ENCODE measurements at places on chromosomes 2 and 18.
A peak's percentile ranks its signal among the peaks of the same experiment; 100 is the strongest.

- DNase-seq = no peak
Observed at GRCh38 chr18:10286580-10287150, 167.8 kb upstream of the APCDD1 start.

GRCh38 chr2:178579006-178579405, 98.7 kb downstream of the PLEKHA3 start:
- no peak for DNase-seq

DNA sequence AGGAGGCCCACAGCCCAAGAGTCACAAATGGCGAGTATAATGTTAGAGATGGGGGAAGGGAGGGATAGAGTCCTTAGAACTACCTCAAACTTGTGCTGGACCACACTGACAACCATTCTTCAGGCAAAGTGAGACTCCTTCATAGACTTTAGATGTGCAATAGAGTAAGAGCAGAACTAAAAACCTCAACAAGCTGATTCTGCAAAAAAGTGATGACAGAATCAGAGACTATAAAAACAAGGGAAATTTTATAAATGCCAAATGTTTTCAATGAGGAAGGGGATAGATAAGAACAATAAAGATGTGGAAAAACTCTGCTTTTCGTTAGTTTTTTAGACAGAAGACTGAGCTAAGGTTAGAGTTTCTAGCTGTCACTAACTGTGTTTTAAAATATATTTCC, 17.7 kb downstream of the SMC6 start:
- DNase-seq = no peak

- DNase-seq = no peak
Observed at GRCh38 chr2:149167001-149167780, 128.7 kb downstream of the LYPD6B start.

DNA sequence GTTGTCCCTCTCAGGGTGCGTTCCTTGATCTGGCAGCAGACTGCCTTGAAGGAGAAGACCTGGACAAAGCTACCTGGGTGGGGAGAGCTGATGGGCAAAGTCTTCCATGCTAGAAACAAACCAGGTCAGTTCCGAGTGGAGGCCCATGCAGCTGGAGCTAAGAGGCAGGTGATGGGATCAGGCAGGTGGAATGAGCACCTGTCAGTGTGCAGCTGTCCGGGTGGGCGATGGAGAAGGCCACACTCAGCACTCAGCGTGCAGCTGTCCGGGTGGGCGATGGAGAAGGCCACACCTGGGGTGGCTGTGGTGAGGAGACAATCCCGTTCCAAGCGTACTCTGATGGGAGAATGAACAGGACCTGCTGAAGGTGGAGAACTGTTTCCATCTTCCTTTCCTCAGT, 237.3 kb upstream of the MYT1L start:
- DNase-seq = no peak

DNA sequence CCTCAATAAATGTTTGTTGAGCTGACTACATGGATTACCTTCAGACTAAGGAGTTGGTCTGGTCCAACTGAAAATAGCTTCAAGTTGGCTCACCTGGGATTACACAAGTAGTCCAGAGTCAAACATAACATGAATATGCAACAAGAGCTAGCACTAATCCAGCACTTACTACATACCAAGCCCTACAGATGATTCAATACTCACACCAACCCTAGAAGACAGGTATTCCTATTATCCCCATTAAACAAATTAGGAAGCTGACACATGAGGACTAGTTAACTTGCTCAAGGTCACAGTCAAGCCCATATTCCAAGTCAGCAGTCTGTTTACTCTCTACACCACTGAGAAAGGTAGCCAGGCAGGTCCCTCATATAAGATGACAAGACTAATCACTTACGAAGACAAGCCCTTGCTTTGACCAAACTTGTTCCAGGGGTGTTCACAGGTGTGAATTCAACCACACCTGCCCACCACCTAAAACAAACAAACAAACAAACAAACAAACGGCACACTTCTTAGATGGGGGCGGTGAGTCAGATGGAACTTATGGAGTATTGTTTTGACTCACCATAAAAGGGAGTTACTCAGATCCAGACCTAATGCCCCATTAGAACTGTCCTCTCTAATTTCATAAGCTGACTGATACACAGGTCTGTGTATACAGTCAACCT, 29.1 kb downstream of the TMEM131 start:
- DNase-seq = peak; percentile 25

DNA sequence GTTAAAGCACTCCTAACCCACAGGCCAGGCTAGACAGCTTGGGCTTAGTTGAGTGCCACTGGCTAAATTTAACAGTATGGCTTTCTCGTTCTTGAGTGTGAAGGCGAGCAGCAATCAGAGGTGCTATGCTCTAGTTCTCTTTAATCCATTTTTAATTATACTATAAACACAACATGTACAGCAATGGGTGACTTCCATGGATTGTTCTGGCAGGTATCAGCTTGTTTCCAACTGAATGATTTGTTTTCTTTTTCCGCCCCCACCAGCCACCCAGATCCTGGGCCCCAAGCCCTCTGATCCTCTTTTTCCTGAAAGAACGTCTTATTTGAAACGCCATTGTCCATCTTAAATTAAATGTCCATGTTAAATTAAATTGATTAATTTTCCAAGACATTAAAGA, 244.8 kb downstream of the IKZF2 start:
- DNase-seq = no peak

DNA sequence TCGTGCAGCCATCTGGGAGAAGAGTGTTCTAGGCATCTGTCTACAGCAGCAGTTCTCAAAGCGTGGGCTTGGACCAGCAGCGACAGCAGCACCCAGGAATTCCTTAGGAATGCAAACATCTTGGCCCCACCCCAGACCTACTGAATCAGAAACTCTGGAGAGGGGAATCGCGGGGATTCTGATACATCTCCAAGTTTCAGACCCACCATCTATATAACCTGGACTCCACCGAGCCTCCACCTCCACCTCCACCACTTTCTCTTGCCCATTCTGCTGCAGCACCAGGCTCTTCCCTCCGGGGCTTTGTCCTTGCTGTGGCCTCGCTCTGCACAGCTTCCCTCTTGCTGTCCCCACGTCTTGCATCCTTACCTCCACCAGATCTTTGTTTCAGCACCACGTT, 256.4 kb downstream of the BCL2 start:
- DNase-seq = no peak

DNA sequence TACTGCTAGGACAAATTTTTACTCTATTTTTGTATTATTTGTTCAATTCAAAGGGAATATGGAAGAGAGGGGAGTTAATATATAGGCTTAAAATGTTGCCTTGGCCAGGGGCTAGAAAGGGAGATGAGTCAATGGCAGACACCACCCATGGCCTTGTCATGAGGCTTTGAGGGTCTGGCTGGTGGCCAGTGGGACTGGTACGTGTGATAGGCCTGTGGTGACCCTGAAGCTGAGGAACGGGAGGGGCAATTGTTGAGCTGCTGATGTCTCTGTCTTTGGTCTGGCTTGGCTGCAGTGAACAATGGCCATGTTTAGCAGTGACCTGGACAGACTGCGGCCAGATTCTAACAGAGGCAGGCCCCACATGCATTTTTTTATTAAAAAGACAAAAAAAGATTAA, 18.5 kb downstream of the GKN1 start:
- no peak for DNase-seq

- DNase-seq = no peak
Observed at GRCh38 chr2:9029721-9030120, 26.2 kb upstream of the MBOAT2 start.

DNA sequence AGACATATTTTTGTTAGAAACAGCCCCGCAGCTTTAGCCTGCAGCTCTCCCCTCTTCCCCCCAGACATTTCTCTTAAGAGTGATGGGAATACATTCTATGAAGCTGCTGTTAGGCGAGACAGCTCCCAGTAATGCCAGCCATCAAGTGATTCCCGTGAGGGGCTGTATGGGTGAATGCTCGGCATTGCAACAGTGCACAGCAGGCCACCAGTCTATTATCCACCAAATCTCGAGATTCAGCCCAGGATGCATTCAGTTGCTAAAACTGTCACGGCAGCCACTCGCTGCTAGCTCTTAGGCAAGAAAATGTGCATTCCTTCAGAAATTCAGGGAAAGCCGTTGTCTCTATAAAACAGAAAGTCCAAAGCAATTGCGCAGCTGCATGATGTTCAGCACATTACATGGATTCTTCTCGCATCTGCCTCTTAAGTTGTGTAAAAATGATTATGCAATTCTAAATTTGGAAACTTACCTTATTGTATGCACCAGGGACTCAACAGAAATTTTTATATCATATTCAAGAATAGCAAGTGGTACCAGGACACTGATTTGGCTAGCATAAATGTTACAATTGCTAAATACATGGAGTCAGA, 211.3 kb upstream of the ARL4C start:
- DNase-seq = no peak

DNA sequence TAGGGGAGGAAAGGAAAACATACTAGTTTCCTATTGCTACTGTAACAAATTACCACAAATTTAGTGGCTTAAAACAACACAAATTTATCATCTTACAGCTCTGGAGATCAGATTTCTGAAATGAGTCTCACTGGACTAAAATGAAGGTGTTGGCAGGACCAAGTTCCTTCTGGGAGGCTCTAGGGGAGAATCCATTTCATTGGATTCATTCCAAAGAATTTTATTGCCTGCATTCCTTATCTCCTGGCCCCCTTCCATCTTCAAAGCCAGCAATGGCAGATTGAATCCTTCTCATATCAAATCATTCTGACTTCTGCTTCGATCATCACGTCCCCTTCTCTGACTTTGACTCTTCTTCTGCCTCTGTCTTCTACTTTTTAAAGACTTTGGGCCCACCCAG, 250.9 kb downstream of the IRS1 start:
- DNase-seq = no peak

GRCh38 chr18:8300751-8301410, 308.4 kb upstream of the RAB12 start:
- DNase-seq = peak; percentile 28

- no peak for DNase-seq
Observed at GRCh38 chr2:7405861-7406715, 488.9 kb downstream of the RNF144A start.

GRCh38 chr2:122261911-122262310, 506.5 kb downstream of the TSN start:
- DNase-seq = no peak

DNA sequence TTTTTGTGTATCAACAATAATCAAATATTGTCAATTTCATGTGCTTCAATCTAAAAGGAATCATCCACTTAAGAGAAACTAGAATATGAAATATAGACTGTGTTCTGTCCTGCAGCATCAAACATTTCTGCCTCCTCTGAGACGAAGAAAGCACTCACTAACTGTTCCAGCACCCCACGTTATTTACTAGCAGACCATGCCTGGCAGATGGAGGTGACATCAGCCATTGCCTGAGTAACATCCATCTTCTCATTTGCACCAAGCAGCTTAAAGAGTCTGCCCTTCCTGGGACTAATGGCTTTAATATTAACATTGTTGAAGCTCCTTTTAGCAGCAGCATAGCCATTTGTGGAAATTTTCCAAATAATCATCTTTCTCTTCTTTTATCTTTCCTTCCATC, 25.7 kb downstream of the SGPP2 start:
- no peak for DNase-seq

DNA sequence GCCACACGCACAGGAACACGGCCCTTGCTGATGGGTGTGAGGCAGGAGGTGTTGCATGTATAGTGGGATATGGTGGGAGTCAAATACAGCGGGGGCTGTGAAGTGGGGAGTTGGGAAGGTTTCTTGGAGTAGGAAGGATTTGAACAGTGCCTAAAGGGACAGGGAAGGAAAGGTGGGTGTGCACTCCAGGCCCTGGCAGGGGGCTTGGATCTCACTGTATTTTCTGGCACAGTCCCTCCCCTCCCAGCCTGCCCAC, 6.9 kb downstream of the RAB31 start:
- no peak for DNase-seq

GRCh38 chr18:62792016-62792415, 76.7 kb downstream of the PHLPP1 start:
- no peak for DNase-seq

GRCh38 chr2:152012697-152013096, 86.1 kb downstream of the CACNB4 start:
- peak; percentile 22 for DNase-seq

DNA sequence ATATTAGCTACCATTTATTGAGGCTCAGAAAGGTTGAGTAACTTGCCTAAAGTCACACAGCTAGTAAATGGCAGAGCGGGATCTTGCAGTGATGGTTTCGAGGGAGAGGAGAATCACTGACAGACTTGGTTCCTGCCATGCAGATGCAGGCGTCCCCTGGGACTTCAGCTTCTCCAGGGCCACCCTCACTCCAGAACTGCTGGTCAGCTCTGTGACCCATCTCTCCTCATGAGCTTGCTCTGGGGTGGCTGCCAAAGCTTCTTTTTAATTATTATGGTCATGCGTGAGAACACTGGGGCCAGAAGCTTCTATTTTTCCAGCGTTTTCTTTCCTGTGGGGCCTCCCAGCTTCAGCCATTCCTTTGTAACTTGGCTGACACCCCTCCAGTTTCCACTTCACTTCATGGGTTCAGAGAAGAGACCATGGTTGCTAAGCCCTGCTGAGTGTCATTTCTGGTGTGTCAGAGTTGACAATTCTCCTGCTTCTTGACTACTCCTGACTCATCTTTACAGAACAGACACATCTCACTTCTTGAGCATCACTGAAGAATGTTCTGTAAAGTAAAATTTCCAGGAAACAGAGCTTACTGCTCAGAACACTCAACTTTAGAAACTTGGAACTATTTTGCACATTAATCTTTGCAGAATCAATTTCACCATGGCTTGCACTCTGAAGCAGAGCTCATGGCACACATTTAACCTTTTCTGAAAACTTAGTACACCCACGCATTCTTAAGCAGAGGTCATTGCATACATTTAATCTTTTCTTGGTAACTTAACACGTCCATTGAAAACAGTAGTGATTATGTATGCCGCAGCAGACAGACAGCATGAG, 70.4 kb downstream of the IL1R2 start:
- DNase-seq = peak; percentile 71

- peak; percentile 94 for DNase-seq
Observed at GRCh38 chr18:57737400-57738060, 65.6 kb downstream of the ATP8B1 start.

DNA sequence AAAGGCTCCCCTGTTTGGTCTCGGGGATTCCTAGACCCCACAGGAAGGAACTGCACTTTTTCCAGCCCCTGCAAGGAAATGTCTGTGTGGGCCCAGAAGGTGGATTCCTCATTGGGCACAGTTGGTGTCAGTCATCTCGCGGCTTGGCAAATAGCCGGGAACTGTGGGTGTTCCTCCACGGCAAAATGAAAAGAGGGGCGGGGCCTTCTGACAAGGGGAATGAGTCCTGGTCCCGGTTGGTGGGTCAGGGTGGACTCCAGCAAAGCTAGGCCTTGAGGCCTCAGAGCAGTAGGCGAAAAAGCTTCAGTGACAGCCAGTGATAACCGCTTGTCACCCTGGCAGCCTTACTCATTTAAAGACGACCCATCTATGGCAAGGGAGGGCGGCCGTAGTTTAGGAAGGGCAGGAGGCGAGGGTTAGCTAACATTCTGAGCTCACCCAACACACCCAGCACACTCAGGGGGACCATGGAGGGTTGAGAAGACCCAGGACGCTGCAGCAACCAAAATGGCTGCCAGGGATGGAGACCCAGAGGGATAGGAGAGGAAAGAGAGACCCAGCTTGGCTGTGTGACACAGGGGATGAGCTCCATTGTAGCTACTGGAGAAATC, 16.5 kb downstream of the SLC4A3 start:
- no peak for DNase-seq

- no peak for DNase-seq
Observed at GRCh38 chr2:105494683-105495425, 96.0 kb upstream of the FHL2 start.

- peak; percentile 78 for DNase-seq
Observed at GRCh38 chr18:63322908-63323634, 3.5 kb upstream of the BCL2 start.

Measured in renal cortical epithelial cell (primary cell).